ENCODE measurements at places on chromosomes 4 and X.

DNA sequence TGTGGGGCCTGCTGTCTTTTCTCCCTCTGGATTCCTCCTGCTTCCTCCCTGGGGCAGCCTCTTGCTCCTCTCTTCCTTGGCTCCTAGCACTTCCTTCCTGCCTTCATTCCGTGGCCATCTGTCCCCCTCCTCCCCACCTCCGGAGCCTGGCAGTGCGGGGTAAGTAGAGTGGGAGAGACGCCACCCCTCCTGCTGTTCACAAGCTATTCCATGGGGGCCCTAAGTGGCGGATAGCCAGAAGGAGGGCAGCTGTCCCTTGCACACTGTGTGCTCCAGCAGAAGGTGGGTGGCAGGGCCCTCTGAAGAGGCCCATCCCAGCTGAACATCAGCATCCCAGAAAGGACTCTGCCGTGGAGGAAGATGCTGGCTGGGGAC, 27.4 kb downstream of the CCNQ start:
- H3K36me3 ChIP-seq, result no peaks in the 10 kb centered on the region
- H3K4me3 ChIP-seq, result no peak overlapping the region
- H3K27ac ChIP-seq, result no peak overlapping the region

GRCh38 chr4:11451716-11452115, 23.0 kb upstream of the HS3ST1 start:
- DNase-seq, result no peak
- H3K4me1 ChIP-seq, result no peaks in the 10 kb centered on the region
- no peaks in the 10 kb centered on the region for H3K27me3 ChIP-seq
- H3K36me3 ChIP-seq, result no peaks in the 10 kb centered on the region

DNA sequence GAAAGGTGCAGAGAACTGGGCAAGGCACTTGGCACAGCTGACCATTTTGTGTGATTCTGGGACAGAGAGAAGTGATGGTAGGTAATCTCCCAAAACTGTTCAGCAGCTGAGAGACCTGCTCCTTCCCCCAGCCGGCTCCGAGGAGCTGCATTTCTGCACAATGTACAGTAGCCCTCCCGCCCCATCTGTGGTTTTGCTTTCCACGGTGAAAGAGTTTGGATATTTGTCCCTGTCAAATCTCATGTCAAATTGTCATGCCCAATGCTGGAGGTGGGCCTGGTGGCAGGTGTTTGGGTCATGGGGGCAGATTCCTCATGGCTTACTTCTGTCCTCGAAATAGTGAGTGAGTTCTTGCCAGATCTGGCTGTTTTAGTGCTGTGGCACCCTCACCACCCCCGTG, 90.5 kb upstream of the CD99 start:
- H3K27ac ChIP-seq, result no peak overlapping the region
- H3K27me3 ChIP-seq, result no peaks in the 10 kb centered on the region
- H3K4me1 ChIP-seq, result no peaks in the 10 kb centered on the region
- H3K4me3 ChIP-seq, result no peak overlapping the region
- peaks cover 10% of the 10 kb centered on the region for H3K36me3 ChIP-seq

DNA sequence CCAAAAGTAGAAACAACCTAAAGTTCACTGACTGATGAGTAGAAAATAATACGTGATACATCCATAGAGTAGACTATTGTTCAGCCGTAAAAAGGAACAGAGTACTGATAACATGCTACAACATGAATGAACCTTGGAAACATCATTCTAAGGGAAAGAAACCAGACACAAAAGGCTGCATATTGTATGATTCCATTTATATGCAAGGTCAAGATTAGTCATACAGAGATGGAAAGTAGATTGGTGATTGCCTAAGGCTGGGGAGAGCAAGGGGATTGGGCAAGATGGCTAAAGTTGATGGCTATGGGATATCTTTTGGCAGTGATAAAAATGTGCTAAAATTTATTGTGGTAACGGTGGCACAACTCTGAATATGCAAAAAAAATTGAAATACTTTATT, 209.1 kb downstream of the RELL1 start:
- H3K4me3 ChIP-seq, result no peak overlapping the region
- H3K36me3 ChIP-seq, result no peaks in the 10 kb centered on the region
- H3K27ac ChIP-seq, result no peak overlapping the region
- no peaks in the 10 kb centered on the region for H3K4me1 ChIP-seq
- no peaks in the 10 kb centered on the region for H3K27me3 ChIP-seq

DNA sequence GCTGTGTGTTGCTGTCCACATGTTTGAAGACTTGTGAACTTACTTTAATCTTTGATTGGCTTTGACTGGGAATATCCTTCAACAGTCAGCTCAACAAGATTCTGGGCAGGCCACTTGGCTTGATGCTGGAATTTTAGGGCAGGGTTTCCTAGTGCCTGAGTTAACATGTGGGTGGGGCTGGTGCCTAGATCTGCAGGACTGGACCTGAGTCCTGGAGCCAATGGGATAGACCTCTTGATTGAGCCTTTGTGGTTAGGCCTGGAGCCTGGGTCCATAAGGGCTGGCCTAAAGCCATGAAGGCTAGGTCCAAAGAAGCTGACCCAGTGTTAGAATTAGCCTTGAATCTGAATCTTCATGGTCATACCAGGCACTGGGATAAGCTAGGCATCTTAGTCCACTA, 757.1 kb upstream of the ADGRL3 start:
- no peak overlapping the region for H3K4me3 ChIP-seq
- DNase-seq, result no peak
- no peak overlapping the region for H3K27ac ChIP-seq
- no peaks in the 10 kb centered on the region for H3K36me3 ChIP-seq
- no peaks in the 10 kb centered on the region for H3K4me1 ChIP-seq

GRCh38 chr4:106530821-106531220, 162.2 kb upstream of the GIMD1 start:
- H3K36me3 ChIP-seq, result no peaks in the 10 kb centered on the region
- H3K4me1 ChIP-seq, result peaks cover 2% of the 10 kb centered on the region
- no peaks in the 10 kb centered on the region for H3K27me3 ChIP-seq

GRCh38 chr4:88802585-88803286, 105.1 kb upstream of the NAP1L5 start:
- H3K4me3 ChIP-seq, result no peak overlapping the region
- no peaks in the 10 kb centered on the region for H3K36me3 ChIP-seq
- H3K27me3 ChIP-seq, result no peaks in the 10 kb centered on the region
- peak; percentile 36 for DNase-seq
- peaks cover 1% of the 10 kb centered on the region for H3K4me1 ChIP-seq

DNA sequence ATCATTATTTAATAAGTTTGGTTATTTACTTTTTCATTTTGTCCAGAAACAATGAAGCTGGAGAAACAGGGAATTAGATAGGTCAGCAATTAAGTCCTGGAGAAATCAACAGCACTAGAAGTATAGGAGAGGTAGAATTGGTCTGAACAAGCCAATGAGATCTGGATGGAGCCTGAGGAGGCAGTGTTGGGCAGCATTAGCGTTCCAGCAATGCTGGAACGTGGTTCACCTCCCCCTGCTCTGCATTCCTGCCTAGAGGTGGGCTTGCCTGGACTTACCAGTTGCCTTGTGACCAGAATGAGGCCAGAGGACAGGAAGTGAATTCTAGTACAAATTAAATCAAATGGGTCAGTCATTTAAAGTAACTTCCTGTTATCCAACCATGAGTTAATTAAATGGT, 4.6 kb downstream of the RASSF6 start:
- DNase-seq, result no peak
- H3K27ac ChIP-seq, result no peak overlapping the region
- H3K4me1 ChIP-seq, result peaks cover 5% of the 10 kb centered on the region
- H3K4me3 ChIP-seq, result no peak overlapping the region

DNA sequence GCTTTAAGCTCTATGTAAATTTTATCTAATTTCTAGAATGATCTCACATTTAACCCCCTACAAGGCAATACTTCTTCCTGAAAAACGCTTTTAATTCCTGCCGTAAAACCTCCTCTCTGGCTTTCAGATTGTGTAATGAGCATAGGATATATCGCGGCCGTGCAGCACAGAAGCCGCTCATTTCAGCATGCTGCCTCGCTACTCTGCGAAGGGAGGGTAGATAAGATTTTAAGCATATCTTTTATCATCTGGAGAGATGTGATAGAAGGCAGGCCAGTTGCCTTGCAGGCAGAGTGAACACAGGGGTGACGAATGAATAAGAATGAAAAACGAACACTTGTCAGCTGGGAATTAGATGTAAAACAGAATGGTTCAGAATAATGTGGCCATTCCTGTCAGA, 265.5 kb downstream of the UNC5C start:
- no peak overlapping the region for H3K27ac ChIP-seq
- no peak overlapping the region for H3K4me3 ChIP-seq
- no peaks in the 10 kb centered on the region for H3K4me1 ChIP-seq
- H3K36me3 ChIP-seq, result no peaks in the 10 kb centered on the region
- no peaks in the 10 kb centered on the region for H3K27me3 ChIP-seq

- H3K36me3 ChIP-seq, result no peaks in the 10 kb centered on the region
- H3K4me1 ChIP-seq, result no peaks in the 10 kb centered on the region
- no peak overlapping the region for H3K4me3 ChIP-seq
- no peak for DNase-seq
- H3K27ac ChIP-seq, result no peak overlapping the region
- no peaks in the 10 kb centered on the region for H3K27me3 ChIP-seq
Measured at GRCh38 chr4:28523681-28524190, 1663.1 kb downstream of the STIM2 start.

DNA sequence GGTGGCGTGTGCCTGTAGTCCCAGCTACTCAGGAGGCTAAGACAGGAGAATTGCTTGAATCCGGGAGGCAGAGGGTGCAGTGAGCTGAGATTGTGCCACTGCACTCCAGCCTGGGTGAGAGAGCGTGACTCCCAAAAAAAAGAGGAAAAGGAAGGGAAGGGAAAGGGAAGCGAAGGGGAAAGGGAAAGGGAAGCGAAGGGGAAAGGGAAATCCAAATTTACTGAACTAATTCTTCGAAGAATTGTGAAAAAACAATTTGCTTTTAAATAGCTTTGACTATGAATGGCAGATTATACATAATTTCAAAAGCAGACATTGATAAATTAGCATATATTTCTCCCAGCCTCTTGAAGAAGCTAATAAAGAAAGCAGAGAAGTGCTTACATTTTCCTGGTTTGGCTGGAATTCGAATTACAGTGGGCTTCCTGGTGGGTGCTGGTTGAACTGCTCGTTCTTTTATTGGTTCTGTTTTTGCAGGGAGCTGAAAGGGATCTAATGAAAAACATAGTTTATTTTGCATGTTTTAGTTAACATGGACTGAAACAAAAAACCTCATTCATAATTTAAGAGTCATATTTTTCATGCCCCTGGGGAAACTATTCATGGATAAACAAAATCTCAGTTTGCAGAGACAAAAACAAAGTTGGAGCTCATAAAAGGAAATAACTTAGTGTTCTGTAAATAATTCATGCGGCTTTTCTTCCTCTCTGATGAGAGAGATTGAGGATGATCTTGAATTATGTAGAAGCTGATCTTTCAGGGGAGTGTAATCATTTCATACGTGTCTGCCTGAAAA, 66.0 kb downstream of the RPS3A start:
- H3K36me3 ChIP-seq, result no peaks in the 10 kb centered on the region
- no peak overlapping the region for H3K27ac ChIP-seq
- DNase-seq, result no peak
- no peaks in the 10 kb centered on the region for H3K27me3 ChIP-seq

DNA sequence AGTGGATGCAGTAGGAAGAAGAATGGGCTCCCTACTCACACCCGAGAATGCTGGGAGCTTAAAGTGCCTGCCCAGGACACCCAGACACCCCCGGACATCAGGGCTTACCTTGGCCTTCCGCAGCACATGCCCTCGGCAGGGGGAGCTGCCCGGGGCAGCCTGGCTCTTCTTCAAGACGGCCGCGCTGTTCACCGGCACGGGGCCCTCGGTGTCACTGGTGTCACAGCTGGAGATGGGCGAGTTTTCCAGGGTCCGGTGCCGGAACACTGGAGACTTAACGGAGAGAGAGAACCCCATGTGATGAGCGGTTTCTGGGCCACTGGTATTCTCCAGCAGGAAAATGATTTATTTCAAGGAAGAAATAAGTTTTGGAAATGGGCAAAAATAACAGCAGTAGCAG, 170.9 kb downstream of the AFAP1 start:
- H3K27me3 ChIP-seq, result no peaks in the 10 kb centered on the region
- no peak overlapping the region for H3K4me3 ChIP-seq
- peaks cover 90% of the 10 kb centered on the region for H3K36me3 ChIP-seq
- peaks cover 12% of the 10 kb centered on the region for H3K4me1 ChIP-seq

DNA sequence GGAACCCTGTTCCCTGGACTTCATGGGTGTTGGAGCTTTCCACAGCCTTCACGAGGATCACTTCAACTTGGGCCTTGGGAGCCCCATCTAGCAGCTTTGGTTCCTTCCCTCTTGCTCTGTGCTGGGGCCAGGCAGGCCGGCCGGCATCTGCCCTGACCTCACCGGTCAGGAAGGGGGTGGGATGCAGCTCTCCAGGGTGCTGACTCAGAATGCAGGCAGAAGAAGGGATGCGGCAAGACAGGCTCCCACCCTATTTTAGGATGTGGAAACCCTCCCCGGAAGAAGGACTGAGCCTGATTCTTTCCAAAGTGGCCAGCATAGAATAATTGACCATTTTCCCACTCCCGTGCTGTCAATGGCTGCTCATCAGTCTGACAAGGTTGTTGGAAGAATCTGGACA, 47.1 kb downstream of the FHDC1 start:
- H3K36me3 ChIP-seq, result peaks cover 3% of the 10 kb centered on the region
- peak overlapping the region; percentile 48 for H3K27ac ChIP-seq
- no peaks in the 10 kb centered on the region for H3K27me3 ChIP-seq

DNA sequence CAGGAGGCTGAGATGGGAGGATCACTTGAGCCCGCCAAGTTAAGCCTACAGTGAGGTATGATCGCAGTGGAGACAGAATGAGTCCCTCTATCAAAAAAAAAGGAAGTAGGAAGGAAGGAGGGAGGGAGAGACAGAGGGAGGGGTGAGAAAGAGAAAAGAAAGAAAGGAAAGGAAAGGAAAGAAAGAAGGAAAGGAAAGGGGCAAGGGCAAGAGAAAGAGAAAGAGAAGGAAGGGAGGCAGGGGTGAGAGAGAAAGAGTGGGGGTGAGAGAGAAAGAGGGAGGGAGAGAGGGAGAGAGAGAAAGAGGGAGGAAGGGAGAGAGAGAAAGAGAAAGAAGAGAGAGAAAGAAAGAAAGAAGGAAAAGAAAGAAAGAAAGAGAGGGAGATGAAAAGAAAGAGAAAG, 13.2 kb downstream of the ELF2 start:
- no peak overlapping the region for H3K27ac ChIP-seq
- H3K4me1 ChIP-seq, result no peaks in the 10 kb centered on the region
- no peaks in the 10 kb centered on the region for H3K27me3 ChIP-seq
- DNase-seq, result no peak

DNA sequence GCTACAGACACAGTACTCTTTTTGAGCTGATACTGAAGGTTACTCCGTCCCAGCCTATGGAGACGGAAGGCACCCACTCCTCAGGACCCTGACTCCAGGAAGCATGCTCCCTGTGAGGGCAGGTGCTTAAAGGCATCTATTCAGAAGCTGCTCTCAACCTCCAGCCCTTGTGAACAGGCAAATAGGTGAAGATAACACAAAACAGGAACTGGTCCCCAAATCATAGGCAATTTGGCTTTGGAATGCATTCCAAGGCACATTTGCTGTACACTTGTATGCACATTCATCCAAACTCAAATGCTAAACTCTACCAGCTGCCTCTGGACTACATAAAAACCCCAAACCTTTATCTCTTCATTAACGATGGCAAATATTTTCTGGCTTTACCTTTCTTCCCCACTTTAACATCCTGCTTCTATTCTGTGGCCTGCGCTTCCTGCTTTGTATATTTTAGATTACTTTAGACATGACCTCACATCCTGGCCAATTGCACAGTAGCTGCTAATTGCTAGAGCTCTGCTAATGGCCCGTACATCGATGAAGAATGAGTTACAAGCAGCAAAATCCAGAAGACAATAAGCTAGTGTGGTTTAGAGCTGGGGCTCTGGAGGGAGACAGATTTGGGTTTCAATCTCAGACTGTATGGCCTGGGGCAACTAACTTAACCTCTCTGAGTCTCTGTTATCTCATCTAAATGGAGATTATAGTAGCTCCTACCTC, 3.2 kb downstream of the SEL1L3 start:
- no peak for DNase-seq
- H3K27me3 ChIP-seq, result peaks cover 12% of the 10 kb centered on the region
- H3K4me3 ChIP-seq, result no peak overlapping the region
- H3K27ac ChIP-seq, result no peak overlapping the region
- H3K4me1 ChIP-seq, result peaks cover 5% of the 10 kb centered on the region
